ENCODE measurements at places on chromosomes 2 and 18.

- no peak for DNase-seq
These were observed 44.5 kb upstream of the SP3 start for GRCh38 chr2:174009488-174010223.

GRCh38 chr18:58181988-58182387, 138.0 kb downstream of the NEDD4L start:
- DNase-seq, result no peak

DNA sequence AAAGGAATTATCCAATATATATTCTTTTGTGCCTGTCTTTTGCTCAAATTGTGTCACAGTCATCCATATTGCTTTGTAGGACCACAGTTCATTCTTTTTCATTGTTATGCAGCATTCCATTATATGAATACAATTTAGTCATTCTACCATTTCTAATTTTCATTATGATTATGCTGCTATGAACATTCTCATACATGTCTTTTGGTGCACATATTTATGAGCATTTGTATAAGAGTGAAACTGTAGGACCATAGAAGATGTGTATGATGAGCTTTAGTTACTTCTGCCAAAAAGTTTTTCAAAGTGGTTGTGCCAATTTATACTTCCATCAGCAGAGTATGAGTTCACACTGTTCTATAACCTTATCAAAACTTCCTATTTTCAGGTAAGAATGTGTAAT, 7.7 kb downstream of the IER3IP1 start:
- no peak for DNase-seq

GRCh38 chr2:28399956-28400355, 7.3 kb downstream of the FOSL2 start:
- DNase-seq, result no peak

GRCh38 chr2:178109813-178110212, 2.4 kb upstream of the RBM45 start:
- DNase-seq, result peak; percentile 20

DNA sequence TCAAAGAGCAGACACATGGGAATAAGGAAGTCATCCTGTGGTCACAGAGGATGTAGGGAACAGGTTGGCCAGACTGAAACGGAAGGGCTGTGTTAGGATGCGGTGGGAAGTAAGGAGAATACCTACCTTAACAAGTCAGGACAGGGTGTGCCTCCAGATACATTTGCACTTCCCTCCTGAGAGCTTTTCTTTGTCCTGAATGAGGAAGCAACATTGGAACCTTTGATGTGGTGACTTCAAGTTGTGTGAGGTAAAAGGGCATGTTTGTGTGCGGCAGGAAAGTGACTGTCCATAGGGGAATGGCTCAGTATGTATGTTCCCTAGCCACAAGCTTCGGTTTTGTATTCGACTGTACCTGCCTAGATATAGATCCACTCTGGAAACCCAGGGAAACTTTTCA, 24.9 kb upstream of the LRRTM1 start:
- no peak for DNase-seq

DNA sequence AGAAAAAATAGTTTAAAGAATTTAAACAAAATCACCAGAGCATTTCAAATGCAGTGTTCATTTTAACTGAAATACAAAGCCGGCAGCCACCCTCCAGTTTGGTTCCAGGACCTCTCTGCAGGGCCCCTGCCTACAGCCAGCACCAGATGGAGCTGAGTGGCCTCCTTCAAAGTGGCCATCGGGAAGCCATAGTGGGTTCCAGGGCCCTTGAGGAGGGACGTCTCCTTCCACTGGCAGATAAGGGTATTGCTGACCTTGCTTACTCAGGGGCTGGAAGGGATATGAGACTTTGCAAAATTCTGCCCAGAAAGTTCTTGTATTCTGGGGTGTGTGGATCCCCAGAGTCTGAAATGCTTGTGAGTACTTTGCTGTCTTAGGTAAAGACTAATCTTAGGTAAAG, 205.2 kb upstream of the APCDD1 start:
- DNase-seq, result no peak

- DNase-seq, result no peak
These were observed 222.2 kb downstream of the MYCN start for GRCh38 chr2:16162491-16163040.

GRCh38 chr18:52723550-52723970, 383.6 kb downstream of the DCC start:
- DNase-seq, result no peak

GRCh38 chr2:40955635-40956034, 503.7 kb upstream of the SLC8A1 start:
- DNase-seq, result no peak

- no peak for DNase-seq
These were observed 22.5 kb upstream of the DNAJC27 start for GRCh38 chr2:24994146-24994724.

- DNase-seq, result no peak
These were observed 49.4 kb downstream of the CAVIN2 start for GRCh38 chr2:191797500-191797899.

DNA sequence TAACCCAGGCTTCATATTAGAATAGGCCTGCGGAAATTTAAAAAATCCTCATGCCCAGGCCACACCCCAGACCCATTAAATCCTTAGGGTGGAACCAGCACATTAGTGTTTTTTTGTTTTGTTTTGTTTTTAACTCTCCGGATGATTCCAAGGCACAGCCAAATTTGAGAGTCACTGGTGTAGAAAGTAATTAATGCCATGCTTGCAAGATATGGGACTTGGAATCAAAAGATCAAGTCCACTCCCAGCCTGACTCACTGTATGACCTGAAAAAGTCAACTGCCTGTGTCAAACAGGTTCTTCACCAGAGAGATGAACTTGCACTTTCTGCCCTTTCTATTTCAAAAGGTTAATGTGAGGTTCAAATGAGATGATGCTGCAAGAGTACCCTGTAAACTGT, 310.3 kb upstream of the LYPD1 start:
- DNase-seq, result no peak

DNA sequence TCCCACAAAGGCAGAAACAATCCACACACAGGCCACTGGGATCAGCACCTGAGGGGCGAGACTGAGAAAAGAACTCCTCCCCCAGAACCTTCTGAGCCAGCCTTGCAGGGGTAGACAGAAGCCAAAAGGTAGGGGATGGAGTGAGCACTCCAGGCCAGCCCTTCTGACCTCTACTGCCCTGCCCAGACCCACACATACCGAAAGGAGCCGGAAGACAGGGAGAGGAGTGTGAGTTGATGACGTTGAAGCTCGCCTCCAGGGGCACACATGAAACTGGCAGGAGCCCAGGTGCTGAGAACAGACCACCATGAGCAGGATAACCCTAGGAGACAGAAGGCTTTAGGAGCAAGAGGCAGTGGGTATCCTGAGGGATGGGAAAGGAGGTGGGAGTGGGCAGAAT, 1.8 kb downstream of the SLC23A3 start:
- no peak for DNase-seq

GRCh38 chr18:21361307-21361880, 119.4 kb downstream of the GREB1L start:
- no peak for DNase-seq

GRCh38 chr2:27887830-27888229, 2.4 kb downstream of the RBKS start:
- no peak for DNase-seq

GRCh38 chr2:149832324-149832723, 244.7 kb upstream of the MMADHC start:
- DNase-seq, result no peak

DNA sequence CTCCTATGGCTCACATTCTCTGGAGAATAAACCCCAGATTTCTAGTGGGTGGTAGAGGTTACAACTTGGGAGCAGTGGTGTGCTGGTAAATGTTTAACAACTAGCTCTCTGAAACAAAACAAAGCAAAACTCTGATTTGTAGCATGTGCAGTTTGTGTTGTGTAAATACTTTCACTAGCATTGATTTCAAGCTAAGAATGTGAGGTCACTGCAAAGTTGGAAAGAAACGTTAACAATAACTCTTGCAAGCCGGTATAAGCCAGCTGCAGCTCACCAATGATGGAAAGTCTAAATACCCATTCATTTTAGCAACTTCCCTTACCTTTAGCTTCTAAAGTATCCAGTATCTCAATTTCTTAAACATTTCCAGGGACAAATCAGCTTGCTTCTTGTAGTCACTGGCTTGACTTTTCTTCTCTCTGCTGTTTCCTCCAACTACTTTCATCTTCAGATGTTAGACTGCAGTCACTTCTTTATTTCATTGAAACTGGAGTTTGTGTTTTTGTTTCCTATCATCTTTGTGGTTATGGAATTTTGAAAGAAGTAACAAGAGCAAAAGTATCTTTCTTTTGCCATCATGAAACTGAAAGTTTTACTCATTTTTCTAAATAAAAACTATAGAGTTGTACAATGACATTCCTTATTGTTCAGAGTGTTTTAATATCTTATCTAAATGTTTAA, 140.2 kb downstream of the PLCL1 start:
- DNase-seq, result no peak

GRCh38 chr2:233303252-233303651, 4.4 kb upstream of the SAG start:
- DNase-seq, result no peak

GRCh38 chr2:179195141-179195540, 69.5 kb downstream of the SESTD1 start:
- no peak for DNase-seq

DNA sequence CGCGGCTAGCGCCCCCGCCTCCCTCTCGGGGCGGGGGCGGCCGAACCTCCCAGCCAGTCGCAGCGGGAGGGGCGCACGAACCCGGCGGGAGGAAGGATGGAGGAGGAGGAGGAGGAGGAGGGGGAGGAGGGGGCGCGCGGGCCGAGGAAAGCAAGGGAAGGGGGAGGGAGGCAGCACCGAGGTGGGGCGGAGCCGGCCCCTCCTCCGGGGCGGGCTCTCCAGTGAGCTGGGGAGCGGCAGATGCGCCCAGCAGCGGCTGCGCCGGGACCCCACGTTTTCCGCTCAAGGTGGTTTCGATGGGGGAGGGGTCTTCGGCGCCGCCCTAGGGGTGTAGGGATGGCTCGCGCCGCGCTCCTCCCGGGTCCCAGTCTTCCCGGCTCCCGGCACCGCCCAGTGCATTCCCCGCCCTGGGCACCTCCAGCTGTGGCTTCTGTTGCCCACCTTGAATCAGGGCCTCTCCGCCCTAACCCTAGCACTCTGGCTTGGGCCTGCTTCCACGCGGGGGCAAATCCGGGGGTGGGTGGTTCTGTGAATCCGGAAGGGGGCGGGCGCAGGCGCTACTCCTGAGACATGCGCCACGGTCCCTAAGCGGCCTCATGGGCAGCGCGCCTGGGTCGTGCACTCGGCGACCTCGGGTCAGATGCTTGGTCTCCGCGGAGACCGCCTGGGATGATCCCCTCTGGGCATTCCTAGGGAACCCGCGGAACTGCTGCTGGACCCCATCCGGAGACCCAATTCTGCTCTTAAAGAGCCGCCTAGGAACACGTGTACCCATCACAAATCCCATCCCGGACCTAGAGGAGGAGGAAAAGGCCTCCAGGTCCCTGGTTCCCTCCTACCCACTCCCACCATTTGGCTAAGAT, at the start of gene FBXO41:
TSS of gene FBXO41 (minus strand) at position 183 of the 863 bp plus-strand sequence. CDS start 14,848 bp downstream, outside the sequence.
- peak; percentile 43 for DNase-seq

DNA sequence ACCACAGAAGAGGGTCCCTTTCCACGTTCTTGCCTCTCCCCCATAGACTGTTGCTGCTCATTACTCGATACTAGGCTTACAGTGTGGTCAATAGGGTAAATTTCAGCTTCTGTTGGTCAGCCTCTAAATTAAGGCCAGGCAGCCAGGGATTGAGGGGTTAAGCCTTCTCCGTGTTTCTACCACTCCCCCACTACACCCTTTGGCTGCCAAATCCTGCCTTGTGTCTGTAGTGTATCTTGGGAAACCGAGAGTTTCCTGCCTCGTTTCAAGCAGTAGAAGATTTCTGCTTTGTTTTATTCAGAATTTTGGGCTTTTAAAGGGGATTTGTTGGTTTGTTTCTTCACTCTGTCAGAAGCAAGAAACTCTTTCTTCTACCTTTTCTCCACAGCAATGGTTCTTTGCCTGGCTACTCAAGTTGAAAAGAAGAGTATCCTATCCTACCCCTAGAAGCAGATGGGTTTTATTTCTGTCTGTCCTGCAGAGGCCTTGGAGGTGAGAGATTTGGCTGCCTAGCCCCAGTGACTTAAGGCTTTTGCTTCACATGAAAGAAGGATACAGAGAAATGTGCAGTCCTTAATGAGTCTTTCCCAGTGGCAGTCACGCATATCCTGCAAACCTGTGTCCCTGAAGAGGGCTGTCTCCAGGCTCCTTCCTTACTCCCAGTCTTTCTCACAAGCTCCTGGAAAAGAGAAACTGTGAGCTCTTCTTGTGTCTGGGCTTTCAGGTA, 261.5 kb upstream of the TANK start:
- DNase-seq, result no peak

DNA sequence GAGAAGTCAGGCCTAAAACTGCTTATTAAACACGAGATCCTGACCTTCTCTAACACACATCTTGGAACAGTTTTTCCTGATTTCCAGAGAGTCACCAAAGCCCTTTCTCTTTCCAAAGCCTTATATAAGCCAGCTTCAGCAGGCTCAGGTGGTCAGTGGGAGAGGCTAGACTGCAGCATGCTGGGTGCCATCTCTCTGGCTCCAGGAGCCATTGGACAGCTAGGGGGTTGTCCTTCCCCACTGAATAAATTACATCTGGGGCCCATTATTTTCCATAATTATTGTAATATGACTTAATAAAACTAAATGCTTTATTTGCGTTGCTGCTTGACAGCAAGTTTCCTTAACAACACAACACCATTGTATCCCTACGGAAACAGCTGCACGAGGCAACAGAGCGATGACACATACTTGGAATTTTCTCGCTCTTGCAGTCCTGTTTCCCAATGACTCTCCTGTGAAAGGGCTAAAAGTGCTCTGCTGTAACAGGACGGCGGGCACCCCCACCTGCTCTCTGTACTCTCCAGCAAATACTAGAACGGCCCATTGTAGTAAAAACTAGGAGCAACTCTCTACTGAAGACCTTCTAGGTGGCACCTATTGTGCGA, 160.6 kb downstream of the RNF144A start:
- no peak for DNase-seq

DNA sequence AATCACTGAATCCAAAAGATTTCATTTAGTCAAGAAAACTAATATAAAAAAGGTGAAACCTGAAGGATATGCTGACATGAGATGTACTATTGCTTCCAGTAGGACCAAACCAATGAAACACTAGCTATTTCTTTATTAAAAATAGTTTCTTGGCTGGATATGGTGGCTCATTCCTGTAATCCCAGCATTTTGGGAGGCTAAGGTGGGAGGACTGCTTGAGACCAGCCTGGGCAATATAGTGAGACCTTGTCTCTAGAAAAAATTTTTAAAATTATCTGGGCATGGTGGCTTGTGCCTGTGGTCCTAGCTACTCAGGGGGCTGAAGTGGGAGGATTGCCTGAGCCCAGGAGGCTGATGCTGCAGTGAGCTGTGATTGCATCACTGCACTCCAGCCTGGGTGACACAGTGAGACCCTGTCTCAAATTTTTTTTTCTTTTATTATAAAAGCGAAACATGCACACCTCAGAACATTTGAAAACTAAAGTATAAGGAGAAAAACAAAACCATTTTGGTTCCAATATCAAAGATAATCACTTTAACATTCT, 266.2 kb downstream of the TGIF1 start:
- DNase-seq, result no peak

Measured in naive thymus-derived CD4-positive, alpha-beta T cell (primary cell).